Left lung (tissue), 14 donors: ENCODE measurements at places on chromosomes 1 and 21. TPM values are rescaled to one million over a fixed set of nuclear protein-coding genes. Genes with fewer than 3 reads are reported as not detected.

NBPF10 gene
- total RNA-seq = 3.9 TPM

FCRLB gene
- 0.70 TPM for total RNA-seq

UTS2 gene
- not detected for total RNA-seq

FCRL6 gene
- total RNA-seq = 0.73 TPM

- H3K4me3 ChIP-seq = no peak overlapping the region
- H3K27ac ChIP-seq = no peak overlapping the region
- DNase-seq = no peak
These were observed 9.3 kb downstream of the KIF21B start for GRCh38 chr1:201013991-201014815.

DNA sequence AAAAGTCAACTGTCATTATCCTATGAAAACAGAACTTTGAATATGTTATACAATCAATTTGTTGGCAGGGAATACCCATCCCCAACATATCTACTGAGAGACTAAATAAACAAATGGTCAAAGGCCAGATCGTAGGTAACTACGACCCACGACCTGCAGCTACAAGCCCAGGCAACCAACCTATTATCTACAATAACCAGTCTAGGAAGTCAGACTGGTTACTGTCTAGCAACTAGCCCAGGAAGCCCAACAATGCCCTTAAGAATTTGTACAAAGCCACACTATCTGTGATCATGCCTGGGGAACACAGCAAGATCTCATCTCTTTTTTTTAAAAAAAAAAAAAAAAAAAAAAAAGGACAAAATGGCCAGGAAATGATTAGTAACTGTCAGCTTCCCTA, 58.7 kb downstream of the SMYD3 start:
- no peak overlapping the region for H3K27ac ChIP-seq
- no peaks in the 10 kb centered on the region for H3K27me3 ChIP-seq
- H3K4me3 ChIP-seq = no peak overlapping the region
- H3K4me1 ChIP-seq = no peaks in the 10 kb centered on the region
- no peaks in the 10 kb centered on the region for H3K36me3 ChIP-seq

GRCh38 chr1:198253668-198254067, 96.9 kb downstream of the NEK7 start:
- H3K36me3 ChIP-seq = no peaks in the 10 kb centered on the region
- H3K4me3 ChIP-seq = no peak overlapping the region
- peaks cover 5% of the 10 kb centered on the region for H3K4me1 ChIP-seq

DNA sequence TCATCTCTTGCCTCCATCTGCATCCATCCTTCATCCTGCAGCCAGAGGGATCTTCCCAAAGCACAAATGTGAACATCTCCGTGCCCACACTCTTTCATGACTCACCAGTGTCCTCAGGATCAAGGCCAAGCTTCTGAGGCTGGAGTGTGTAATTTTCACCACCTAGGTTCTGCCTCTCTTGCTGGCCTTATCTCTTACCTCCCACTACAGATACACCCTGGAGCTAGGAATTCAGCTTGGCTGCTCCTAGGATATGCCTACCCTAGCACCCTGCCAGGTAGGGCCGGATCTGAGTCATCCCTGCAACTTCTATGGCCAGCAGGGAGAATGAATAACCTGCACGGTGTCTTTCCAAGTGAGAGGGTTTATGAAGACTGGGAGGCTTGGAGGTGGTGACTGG, 208.7 kb upstream of the CSF3R start:
- H3K4me1 ChIP-seq = no peaks in the 10 kb centered on the region
- peaks cover 5% of the 10 kb centered on the region for H3K27me3 ChIP-seq
- no peak for DNase-seq
- no peak overlapping the region for H3K4me3 ChIP-seq

DNA sequence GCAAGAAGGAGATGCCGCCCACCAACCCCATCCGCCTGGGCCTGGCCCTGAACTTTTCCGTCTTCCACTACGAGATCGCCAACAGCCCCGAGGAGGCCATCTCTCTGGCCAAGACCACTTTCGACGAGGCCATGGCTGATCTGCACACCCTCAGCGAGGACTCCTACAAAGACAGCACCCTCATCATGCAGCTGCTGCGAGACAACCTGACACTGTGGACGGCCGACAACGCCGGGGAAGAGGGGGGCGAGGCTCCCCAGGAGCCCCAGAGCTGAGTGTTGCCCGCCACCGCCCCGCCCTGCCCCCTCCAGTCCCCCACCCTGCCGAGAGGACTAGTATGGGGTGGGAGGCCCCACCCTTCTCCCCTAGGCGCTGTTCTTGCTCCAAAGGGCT, 732 bp downstream of the SFN start:
- no peaks in the 10 kb centered on the region for H3K4me1 ChIP-seq
- H3K36me3 ChIP-seq = no peaks in the 10 kb centered on the region
- H3K27me3 ChIP-seq = no peaks in the 10 kb centered on the region
- peak overlapping the region; percentile 95 for H3K27ac ChIP-seq
- H3K4me3 ChIP-seq = peak overlapping the region; percentile 65

DNA sequence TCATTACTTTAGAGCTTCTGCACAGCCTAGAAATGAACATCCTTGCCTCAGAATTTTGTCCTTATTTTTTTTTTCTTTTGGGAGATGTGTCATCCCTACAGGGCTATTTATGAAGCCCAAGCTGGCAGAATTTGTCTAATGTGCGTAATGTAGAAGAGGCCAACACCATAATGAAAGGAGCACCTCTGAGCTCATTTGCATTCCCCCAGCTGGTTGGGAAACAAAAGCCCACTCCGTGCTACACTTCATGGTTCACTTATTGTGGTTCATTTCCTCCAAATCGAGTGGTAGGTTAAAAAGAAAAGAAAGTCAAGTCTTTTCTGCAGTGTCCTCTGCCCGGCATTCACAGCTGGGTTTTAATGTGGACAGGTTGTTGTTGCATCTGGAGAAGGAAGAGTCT, 73.5 kb downstream of the KAZN start:
- H3K4me1 ChIP-seq = no peaks in the 10 kb centered on the region
- H3K36me3 ChIP-seq = no peaks in the 10 kb centered on the region
- H3K4me3 ChIP-seq = no peak overlapping the region
- no peaks in the 10 kb centered on the region for H3K27me3 ChIP-seq
- no peak overlapping the region for H3K27ac ChIP-seq

GRCh38 chr1:2833454-2834145, 32.1 kb upstream of the TTC34 start:
- H3K36me3 ChIP-seq = no peaks in the 10 kb centered on the region
- H3K4me1 ChIP-seq = no peaks in the 10 kb centered on the region
- H3K27me3 ChIP-seq = peaks cover 46% of the 10 kb centered on the region

GRCh38 chr1:23282957-23283356, 61.1 kb downstream of the HNRNPR start:
- no peak for DNase-seq
- H3K36me3 ChIP-seq = peaks cover 33% of the 10 kb centered on the region
- H3K4me3 ChIP-seq = no peak overlapping the region
- peaks cover 9% of the 10 kb centered on the region for H3K4me1 ChIP-seq

DNA sequence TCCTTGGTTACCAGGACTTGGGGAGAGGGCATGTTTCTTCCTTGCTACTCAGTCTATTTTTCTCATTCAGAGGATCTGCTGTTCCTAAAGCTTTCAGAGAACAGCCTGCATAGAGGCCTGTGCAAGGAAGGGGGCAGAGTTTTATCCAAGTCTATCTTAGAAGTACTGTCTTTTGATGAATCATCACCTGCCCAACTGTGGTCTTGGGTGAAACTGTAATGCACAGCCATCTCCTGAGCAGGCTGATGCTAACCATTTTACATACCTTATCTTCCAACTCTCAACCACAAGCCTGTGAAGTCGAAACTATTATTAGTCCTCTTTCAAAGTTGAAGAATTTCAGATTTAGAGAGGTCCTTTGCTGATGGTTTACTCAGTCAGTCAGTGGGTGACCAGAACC, 368.0 kb downstream of the HHAT start:
- H3K36me3 ChIP-seq = no peaks in the 10 kb centered on the region
- no peak overlapping the region for H3K4me3 ChIP-seq
- DNase-seq = no peak
- no peak overlapping the region for H3K27ac ChIP-seq
- no peaks in the 10 kb centered on the region for H3K27me3 ChIP-seq

DNA sequence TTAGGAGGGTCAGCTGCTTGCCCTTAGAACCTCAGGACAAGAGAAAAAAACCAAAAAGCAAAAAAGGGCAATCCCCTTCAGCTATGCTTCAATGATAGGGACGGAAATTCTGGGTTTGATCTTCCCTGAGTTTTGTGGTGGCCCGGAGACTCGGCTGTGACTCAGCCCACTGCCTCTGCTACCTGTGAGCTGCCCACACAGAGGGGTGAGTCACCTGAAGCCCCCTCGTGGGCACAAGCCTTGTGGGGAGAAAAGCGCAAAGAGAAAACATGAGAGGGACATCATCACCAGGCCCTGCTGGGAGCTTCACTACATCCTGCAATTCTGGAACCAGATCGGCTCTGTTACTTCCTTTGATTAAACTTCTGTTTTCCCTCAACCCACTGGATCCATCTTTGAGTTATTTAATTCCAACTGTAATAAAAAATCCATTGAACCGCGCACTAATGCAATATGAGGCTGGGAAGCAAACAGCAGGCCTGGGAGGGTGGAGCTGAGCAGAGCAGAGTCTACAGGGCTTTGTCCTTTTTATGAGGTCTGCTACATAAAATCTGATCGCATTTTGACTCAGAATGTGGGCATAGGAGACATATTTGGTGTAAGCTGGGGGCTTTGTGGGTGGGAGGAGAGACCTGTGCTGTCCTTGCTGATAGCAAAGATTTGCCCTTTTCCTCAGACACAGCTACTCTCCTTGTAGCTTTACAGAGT, 58.7 kb upstream of the STUM start:
- no peak overlapping the region for H3K4me3 ChIP-seq
- H3K4me1 ChIP-seq = no peaks in the 10 kb centered on the region
- no peak for DNase-seq
- H3K27me3 ChIP-seq = no peaks in the 10 kb centered on the region
- no peak overlapping the region for H3K27ac ChIP-seq

DNA sequence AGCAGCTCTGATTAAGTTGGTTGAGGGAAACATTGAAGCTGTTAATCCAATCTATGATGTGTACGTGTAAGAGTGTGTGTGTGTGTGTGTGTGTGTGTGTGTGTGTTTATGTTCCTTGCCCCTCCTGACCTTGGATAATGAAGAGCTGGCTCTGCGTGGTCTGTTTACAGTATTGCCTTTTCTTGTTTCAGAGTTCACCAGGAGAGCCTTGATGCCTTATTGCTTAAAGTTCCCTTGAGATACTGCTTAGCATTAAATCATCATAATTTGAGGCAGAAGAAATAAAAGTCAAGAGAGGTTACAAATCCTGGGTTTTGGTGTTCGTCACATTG, 36.4 kb downstream of the CAPN8 start:
- H3K27ac ChIP-seq = no peak overlapping the region
- no peak for DNase-seq
- H3K27me3 ChIP-seq = peaks cover 18% of the 10 kb centered on the region

DNA sequence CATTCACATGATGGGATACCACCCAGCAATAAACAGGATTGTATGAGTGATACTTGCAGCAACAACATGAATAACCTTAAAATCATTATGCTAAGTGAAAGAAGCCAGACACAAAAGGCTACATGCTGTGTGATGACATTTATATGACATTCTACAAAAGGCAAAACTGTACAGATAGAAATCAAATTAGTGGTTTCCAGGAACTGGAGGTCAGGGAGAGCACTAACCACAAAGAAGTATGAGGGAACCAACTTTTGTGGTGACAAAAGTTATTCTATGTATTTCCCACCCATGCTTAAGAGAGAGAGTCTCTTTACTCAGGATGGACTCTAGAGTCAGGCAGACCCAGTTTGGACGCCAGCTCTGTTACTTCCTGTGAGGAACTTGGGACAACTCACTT, 364.5 kb upstream of the DAB1 start:
- DNase-seq = no peak
- H3K4me1 ChIP-seq = no peaks in the 10 kb centered on the region
- H3K27me3 ChIP-seq = no peaks in the 10 kb centered on the region
- no peak overlapping the region for H3K27ac ChIP-seq
- H3K4me3 ChIP-seq = no peak overlapping the region
- H3K36me3 ChIP-seq = no peaks in the 10 kb centered on the region

- H3K4me1 ChIP-seq = no peaks in the 10 kb centered on the region
- H3K27ac ChIP-seq = no peak overlapping the region
- peak overlapping the region; percentile 17 for H3K4me3 ChIP-seq
- no peaks in the 10 kb centered on the region for H3K36me3 ChIP-seq
- no peak for DNase-seq
These were observed 306.2 kb downstream of the TTLL7 start for GRCh38 chr1:83692524-83693381.

- H3K36me3 ChIP-seq = no peaks in the 10 kb centered on the region
- no peak overlapping the region for H3K4me3 ChIP-seq
- no peak overlapping the region for H3K27ac ChIP-seq
- H3K27me3 ChIP-seq = peaks cover 11% of the 10 kb centered on the region
These were observed 20.5 kb upstream of the TRABD2B start for GRCh38 chr1:48017716-48018115.

DNA sequence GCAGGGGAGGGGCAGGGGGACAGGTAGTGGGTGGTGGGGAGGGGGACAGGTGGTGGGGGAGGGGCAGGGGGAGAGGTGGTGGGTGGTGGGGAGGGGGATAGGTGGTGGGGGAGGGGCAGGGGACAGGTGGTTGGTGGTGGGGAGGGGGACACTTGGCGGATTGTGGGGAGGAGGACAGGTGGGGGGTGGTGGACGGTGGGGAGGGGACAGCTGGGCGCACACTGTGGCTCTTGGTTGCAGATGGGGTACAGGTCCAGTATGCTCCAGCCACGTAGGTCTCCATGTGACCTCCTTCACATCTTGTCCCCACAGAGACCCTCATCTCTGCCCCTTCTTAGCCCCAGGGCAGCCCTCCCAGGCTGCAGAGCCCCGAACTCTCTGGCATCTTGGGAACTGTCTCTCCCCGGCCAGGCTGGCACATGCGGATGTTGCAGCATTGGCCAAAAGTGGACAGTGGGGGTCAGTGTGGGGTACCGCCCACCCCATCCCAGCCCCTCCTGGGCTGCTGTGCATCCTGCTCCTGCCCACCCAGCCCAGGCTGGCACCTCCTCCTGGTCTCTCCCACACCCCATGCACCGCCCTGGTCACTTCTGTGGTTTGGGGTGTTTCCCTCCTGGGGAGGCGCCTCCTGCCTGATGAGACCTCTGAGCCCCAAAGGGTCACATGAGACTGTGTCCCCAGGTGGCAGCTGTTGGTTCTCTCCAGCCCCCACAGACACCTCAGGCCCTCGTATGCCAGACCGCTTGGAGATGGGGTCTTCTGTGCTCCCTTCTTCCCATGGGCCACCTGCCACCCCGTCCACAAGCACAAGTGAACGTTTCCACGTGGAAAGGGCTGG, 7.6 kb upstream of the SLC19A1 start:
- peak overlapping the region; percentile 14 for H3K4me3 ChIP-seq
- peak; percentile 85 for DNase-seq
- H3K27ac ChIP-seq = peak overlapping the region; percentile 96
- no peaks in the 10 kb centered on the region for H3K36me3 ChIP-seq
- H3K27me3 ChIP-seq = no peaks in the 10 kb centered on the region
- H3K4me1 ChIP-seq = no peaks in the 10 kb centered on the region

DNA sequence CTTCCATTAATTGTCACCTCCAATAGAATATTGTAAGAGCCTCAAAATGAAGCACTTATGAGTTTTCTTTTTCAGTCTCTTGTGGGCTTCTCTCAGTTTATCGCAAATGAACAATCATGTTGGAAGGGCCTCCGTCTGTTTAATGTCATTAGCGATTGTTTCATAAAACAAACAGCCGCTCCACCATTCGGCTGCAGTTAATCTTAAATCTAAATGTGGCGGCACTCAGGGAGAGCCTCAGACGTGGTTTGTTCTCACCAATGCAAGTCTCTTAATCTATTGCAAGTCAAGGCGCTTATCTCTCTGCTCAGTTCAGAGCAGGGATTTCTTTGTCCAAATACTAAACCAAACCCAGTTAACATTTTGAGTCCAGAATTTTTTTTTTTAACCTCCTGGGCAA, 34.9 kb upstream of the ESRRG start:
- no peak overlapping the region for H3K27ac ChIP-seq
- no peaks in the 10 kb centered on the region for H3K27me3 ChIP-seq
- no peak overlapping the region for H3K4me3 ChIP-seq
- no peaks in the 10 kb centered on the region for H3K36me3 ChIP-seq
